ENCODE measurements at places on chromosomes 4 and X. TPM values are rescaled to one million over a fixed set of nuclear protein-coding genes. Genes with fewer than 3 reads are reported as not detected.

- no peak overlapping the region for H3K4me3 ChIP-seq
- no peak overlapping the region for H3K27ac ChIP-seq
- no peaks in the 10 kb centered on the region for H3K27me3 ChIP-seq
- no peak for DNase-seq
These were observed 15.1 kb downstream of the CSF2RA start for GRCh38 chrX:1283741-1284140.

The ATP11C gene
- 16.4 TPM for total RNA-seq

The F8A2 gene
- total RNA-seq = not detected

GRCh38 chr4:145285928-145286327 is 105.5 kb upstream of the OTUD4 start:
- no peaks in the 10 kb centered on the region for H3K4me1 ChIP-seq
- no peaks in the 10 kb centered on the region for H3K27me3 ChIP-seq
- H3K4me3 ChIP-seq = no peak overlapping the region
- no peaks in the 10 kb centered on the region for H3K36me3 ChIP-seq

The TRAPPC11 gene
- total RNA-seq = 124 TPM

The SLC2A9 gene
- 6.2 TPM for total RNA-seq

The SASH3 gene
- 31.0 TPM for total RNA-seq

DNA sequence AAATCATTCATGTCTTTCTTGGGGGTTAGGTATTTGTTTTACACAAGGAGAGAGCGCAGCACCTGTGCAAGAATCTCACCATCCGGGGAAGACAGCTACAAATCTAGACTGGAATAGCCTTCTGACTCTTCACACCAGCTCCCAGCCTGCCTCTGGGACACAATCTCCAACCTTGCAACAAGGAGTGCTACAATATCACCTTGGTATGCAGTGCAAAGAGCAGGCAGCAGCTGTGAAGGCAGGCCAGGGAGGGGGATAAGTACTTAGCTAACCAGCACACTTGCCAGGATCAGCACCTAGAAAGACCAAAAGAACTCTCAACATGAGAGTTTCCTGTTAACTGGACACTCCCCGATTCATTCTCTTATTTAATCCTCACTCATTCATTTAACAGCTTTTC is 235.3 kb downstream of the AR start:
- H3K36me3 ChIP-seq = no peaks in the 10 kb centered on the region
- H3K27ac ChIP-seq = no peak overlapping the region
- no peak overlapping the region for H3K4me3 ChIP-seq
- H3K27me3 ChIP-seq = no peaks in the 10 kb centered on the region
- no peak for DNase-seq

DNA sequence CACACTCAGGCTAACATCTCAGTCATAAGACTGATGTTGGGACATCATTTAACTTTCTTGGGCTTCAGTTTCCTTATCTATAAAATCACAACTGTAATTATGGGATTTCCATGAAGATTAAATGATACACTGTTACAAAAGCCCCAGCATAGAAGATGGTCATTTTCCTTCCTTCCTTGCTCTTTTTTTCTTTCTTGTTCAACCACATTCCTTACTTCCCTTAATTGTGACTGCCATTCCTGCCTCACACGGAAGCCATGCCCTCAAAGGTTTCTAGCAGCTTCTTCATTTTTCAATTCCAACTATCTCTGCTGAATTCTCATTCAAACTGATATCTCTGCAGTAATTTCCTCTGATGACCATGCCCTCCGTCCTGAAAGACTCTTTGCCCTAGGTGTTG is 311.8 kb downstream of the PPP3CA start:
- no peak for DNase-seq
- no peak overlapping the region for H3K4me3 ChIP-seq
- no peaks in the 10 kb centered on the region for H3K4me1 ChIP-seq
- H3K27me3 ChIP-seq = no peaks in the 10 kb centered on the region
- no peaks in the 10 kb centered on the region for H3K36me3 ChIP-seq

GRCh38 chr4:111854494-111855087 is 290.7 kb upstream of the FAM241A start:
- H3K27me3 ChIP-seq = no peaks in the 10 kb centered on the region
- DNase-seq = no peak
- no peaks in the 10 kb centered on the region for H3K36me3 ChIP-seq
- no peak overlapping the region for H3K4me3 ChIP-seq

- no peaks in the 10 kb centered on the region for H3K27me3 ChIP-seq
- H3K27ac ChIP-seq = no peak overlapping the region
- H3K4me3 ChIP-seq = no peak overlapping the region
- no peaks in the 10 kb centered on the region for H3K4me1 ChIP-seq
- no peak for DNase-seq
These were observed 28.2 kb upstream of the TCEAL4 start for GRCh38 chrX:103556963-103557612.

The MGAT4D gene
- total RNA-seq = not detected

- no peaks in the 10 kb centered on the region for H3K36me3 ChIP-seq
- no peak for DNase-seq
- no peaks in the 10 kb centered on the region for H3K4me1 ChIP-seq
- no peak overlapping the region for H3K4me3 ChIP-seq
- H3K27me3 ChIP-seq = no peaks in the 10 kb centered on the region
- H3K27ac ChIP-seq = no peak overlapping the region
These were observed 49.7 kb upstream of the GPRIN3 start for GRCh38 chr4:89357340-89357739.

The RBM46 gene
- not detected for total RNA-seq

DNA sequence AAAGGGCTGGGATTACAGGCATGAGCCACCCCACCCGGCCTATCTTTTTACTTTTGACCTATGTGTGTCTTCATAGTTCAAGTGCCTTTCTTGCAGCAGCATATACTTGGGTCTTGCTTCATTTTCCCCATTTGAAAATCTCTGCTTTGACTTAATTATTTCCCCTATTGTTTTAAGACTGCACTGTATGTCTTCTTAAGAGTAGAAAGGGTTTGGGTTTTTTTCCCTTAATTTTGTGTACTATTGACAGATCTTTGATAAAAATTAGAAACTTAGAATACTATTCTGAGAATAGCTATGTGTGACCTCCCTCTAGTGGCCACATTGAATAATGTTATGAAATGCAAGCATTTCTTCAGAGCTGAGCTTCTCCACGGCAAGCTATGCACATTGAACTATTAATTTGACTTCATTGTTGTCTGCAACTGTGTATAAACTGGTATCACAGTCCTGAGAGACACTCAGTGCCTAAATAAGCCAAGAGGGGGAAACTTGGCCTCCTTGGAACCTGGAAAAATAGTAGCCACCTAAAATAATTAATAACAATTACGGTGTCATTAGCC is 8.7 kb upstream of the SLC25A4 start:
- DNase-seq = no peak
- H3K36me3 ChIP-seq = no peaks in the 10 kb centered on the region
- no peak overlapping the region for H3K4me3 ChIP-seq
- no peaks in the 10 kb centered on the region for H3K27me3 ChIP-seq
- H3K4me1 ChIP-seq = no peaks in the 10 kb centered on the region

GRCh38 chr4:147933779-147934178 is 201.9 kb downstream of the ARHGAP10 start:
- no peak overlapping the region for H3K27ac ChIP-seq
- peaks cover 36% of the 10 kb centered on the region for H3K36me3 ChIP-seq
- no peak for DNase-seq
- no peaks in the 10 kb centered on the region for H3K4me1 ChIP-seq

The ARHGEF38 gene
- not detected for total RNA-seq

The IGSF1 gene
- 1.5 TPM for total RNA-seq

GRCh38 chr4:90080116-90080515 is 47.1 kb upstream of the CCSER1 start:
- no peak overlapping the region for H3K27ac ChIP-seq
- H3K4me3 ChIP-seq = no peak overlapping the region
- H3K36me3 ChIP-seq = no peaks in the 10 kb centered on the region
- H3K27me3 ChIP-seq = no peaks in the 10 kb centered on the region
- DNase-seq = no peak

DNA sequence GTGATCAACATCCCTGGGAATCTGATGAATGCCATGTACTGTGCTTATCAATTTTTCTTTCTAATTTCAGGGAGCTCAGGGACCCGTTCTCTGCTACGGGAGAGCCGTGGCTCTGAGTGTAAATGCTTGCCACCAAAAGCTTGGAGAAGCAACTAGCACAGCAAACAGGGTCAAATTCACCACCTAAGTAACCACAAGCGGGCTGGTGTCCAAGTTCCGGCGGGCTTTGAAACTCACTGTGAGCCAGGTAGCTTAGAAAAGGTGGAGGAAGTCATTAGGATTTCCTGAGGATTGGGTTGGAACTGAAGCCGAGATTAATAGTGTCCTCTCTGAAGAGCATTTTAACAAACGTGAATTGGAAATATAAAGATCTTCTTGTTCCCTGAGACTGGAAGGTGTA is 87.2 kb downstream of the CLDN34 start:
- H3K4me3 ChIP-seq = no peak overlapping the region
- no peaks in the 10 kb centered on the region for H3K36me3 ChIP-seq
- H3K4me1 ChIP-seq = no peaks in the 10 kb centered on the region
- no peak overlapping the region for H3K27ac ChIP-seq
- DNase-seq = no peak
- no peaks in the 10 kb centered on the region for H3K27me3 ChIP-seq

DNA sequence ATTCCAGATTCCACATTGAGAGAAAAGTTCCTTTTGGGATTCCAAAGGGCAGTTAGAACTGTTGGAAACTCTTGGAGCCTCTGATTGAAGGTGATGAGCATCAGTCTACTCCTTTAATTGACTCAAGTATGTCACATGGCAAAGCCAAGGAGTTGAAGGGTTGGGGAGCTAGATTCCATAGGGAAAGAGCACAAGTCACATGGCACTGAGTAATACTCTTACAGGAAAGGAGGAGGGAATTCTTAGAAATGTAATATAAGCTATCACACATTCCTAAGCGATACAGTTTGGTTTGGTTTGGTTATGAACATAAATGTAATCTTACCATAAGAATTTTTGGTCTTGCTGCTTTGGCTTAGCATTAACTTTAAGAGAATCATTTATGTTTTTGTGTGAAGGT is 15.7 kb downstream of the SPCS3 start:
- no peak for DNase-seq
- H3K27ac ChIP-seq = no peak overlapping the region
- no peaks in the 10 kb centered on the region for H3K4me1 ChIP-seq
- peaks cover 11% of the 10 kb centered on the region for H3K36me3 ChIP-seq

GRCh38 chr4:153564630-153565525 is 98.7 kb downstream of the TMEM131L start:
- peak overlapping the region; percentile 53 for H3K27ac ChIP-seq
- DNase-seq = no peak
- no peaks in the 10 kb centered on the region for H3K27me3 ChIP-seq

The NLGN4X gene
- 1.4 TPM for total RNA-seq

GRCh38 chrX:48589482-48590162 is 7.7 kb upstream of the WDR13 start:
- no peak for DNase-seq
- no peaks in the 10 kb centered on the region for H3K4me1 ChIP-seq
- no peak overlapping the region for H3K27ac ChIP-seq
- H3K36me3 ChIP-seq = no peaks in the 10 kb centered on the region
- no peaks in the 10 kb centered on the region for H3K27me3 ChIP-seq

DNA sequence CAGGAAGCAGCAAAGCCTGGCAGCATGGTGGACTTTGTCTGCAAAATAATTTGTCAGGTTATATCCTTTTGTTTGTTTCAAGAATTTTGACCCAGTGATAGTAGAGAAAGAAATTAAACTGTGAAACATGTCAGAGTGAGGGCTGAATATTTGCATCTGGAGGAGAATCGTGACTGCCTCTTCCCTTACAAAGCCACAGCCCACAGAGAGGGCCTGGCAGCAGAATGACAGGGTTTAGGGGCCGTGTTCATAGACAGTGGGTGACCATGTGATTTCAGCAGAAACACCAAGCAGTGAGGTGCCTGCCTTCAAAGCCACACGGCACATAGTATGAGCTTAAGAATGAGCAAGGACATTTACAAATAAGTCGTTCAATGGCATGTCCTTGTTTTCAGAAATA is 24.4 kb upstream of the PLAC8 start:
- H3K36me3 ChIP-seq = no peaks in the 10 kb centered on the region
- no peak overlapping the region for H3K27ac ChIP-seq
- no peak for DNase-seq
- H3K4me1 ChIP-seq = no peaks in the 10 kb centered on the region
- H3K4me3 ChIP-seq = no peak overlapping the region

The FHIP1A gene
- not detected for total RNA-seq

DNA sequence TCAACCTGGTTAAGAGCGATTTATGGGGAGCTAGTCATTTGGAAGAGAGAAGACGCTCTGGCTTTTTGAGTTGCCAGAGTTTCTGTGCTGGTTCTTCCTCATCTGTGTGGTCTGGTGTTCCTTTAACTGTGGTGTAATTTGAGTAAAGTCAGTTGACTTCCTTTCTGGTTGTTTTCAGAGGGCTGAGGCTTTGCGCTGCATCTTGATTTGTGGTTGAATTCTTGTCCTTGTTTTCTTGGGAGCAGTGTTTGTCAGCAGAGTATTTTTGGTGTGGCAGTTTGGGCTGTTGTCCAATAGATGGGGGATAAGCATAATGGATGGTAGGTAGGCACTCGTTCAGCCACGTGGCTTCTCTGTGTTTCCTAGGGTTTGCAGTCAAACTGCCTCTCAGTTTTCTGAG is 2143.2 kb upstream of the TENM3 start:
- H3K36me3 ChIP-seq = no peaks in the 10 kb centered on the region
- no peaks in the 10 kb centered on the region for H3K4me1 ChIP-seq
- no peak for DNase-seq
- H3K27me3 ChIP-seq = no peaks in the 10 kb centered on the region

Data from ascending aorta (tissue), 2 donors.